ENCODE measurements at places on chromosomes 6 and 20.

DNA sequence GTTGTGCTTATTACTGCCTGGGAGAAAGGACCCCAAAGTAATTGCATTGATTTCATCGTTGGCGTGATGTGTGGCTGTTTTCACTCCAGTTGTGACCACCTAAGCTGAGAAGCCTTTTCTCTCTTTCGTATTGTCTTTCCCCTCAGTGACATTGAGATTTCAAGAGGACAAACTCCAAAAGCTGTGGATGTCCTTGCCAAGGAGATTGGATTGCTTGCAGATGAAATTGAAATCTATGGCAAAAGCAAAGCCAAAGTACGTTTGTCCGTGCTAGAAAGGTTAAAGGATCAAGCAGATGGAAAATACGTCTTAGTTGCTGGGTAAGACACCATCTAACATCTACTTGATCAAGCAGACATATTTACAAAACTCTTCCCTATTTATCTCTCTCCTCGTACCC, 60.5 kb downstream of the MTHFD1L start:
- DNase-seq: no peak

GRCh38 chr6:48141975-48142374, 31.0 kb upstream of the PTCHD4 start:
- no peak for DNase-seq

DNA sequence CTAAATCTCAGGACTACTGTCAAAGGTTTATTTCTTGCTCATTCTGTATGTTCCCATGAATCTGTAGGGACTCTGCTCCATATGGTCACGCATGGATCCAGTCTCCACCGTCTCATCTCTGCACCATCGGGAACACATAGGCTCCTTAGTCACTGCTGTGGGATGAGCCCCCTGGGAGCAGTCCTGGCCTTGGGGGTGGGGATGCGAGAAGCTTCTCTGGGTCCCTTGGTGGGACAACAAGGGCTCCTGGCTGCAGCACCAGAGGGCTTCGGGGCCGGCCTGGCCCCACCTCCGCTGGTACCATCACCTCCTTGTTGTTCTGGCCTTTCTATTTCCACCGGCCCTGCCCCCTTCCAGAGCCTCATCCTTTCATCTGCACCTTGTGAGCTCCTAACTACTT, 148.4 kb downstream of the CDH4 start:
- DNase-seq: no peak

DNA sequence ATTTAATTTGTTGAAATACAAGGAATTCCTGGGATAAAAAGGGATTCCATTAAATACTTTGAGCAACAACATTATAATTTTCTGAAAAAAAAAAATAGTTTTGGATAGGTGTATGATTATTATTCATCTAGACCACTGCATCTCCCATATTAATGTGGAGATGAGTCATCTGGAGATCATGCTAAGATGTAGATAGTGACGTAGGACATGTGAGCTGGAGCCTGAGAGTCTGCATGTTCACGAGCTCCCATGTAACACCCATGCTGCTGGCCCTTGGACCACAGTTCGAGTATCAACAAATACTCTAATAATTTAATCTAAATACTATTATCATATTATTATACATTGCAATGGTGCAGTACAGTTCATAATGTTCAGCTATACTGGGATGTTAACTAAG, 91.6 kb downstream of the EPM2A start:
- DNase-seq: no peak

DNA sequence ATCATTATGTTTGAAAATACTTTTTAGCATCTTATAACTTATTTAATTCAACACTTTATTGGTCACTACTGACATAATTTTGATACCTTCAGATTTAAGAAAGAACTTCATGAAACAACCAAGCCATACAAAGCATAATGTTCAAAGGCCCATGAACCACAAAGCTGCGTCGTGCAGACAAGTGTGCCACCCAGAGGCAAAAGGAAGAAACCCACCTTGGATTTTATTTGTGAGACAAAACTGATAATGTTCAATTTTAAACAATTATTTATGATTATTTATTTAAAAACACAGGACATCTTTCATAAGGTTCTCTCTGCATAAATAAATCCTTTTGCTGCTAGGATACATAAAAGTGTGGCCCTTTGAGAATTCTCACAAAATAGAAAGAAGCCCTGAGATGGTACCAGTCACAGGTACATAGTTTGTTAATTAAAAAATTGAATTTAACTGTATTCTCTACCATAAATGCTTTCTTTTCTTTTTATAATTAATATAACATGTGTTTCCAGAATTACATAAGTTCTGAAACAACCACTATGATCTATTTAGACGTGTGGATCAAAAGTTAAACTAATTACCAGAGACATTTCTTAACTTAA, 143.7 kb downstream of the RALGAPA2 start:
- DNase-seq: peak; percentile 70

GRCh38 chr6:11341867-11342266, 109.4 kb upstream of the NEDD9 start:
- no peak for DNase-seq

GRCh38 chr20:36337886-36338285, 31.7 kb downstream of the DLGAP4 start:
- no peak for DNase-seq
